ENCODE measurements at places on chromosomes 4 and X.
A peak's percentile ranks its signal among the peaks of the same experiment; 100 is the strongest.

- DNase-seq = no peak
Observed at GRCh38 chr4:81165861-81166430, 49.1 kb downstream of the PRKG2 start.

GRCh38 chr4:170003071-170004070 lies 22.8 kb downstream of the MFAP3L start:
- DNase-seq = no peak

- DNase-seq = no peak
Observed at GRCh38 chr4:163380703-163381102, 37.0 kb downstream of the NPY5R start.

GRCh38 chr4:54843106-54843505 lies 185.3 kb downstream of the KIT start:
- no peak for DNase-seq

GRCh38 chr4:76305033-76305687 lies 1.4 kb upstream of the STBD1 start:
- DNase-seq = no peak

GRCh38 chr4:1318488-1319213 lies 28.4 kb upstream of the UVSSA start:
- DNase-seq = no peak

DNA sequence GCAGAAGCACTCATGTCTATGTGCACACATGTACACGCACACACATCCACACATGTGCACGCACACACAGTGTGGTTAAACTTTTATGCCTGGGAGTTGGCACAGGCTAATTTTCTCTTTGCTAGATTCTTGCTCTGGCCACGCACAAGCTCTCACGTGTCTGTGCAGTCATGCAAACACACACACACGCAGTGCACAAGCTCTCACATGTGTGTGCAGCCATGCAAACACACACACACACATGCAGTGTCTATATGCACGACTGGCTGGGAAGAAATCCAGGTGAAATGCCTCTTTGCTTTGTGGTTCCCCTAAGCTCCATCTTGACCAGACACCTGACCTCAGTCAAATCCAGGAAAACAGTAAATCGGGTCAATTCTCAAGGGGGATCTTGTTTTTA lies 138.0 kb downstream of the SHOX start:
- DNase-seq = no peak

- DNase-seq = no peak
Observed at GRCh38 chrX:4450177-4450576, 736.7 kb upstream of the PRKX start.

GRCh38 chr4:121913667-121914066 lies 38.2 kb downstream of the TRPC3 start:
- DNase-seq = no peak

DNA sequence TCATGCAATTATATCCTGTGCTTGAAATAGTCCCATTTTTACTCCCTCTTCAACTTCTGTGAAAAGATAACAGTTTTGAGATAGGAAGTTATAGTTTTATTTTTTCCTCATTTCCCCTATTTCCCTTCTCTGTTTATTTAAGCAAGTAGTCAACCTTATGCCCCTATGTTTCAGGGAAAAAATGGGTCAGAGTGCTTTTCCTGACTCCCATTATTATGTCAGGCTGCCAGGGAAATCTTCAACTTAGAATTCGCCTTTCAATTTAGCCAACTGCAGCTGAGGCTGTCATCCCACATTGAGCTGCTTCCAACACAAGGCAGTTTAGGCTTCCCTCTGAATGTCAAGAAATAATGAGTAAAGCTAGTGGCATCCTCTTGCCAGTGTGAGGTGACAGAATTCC lies 42.3 kb downstream of the NXT2 start:
- no peak for DNase-seq

GRCh38 chrX:48901069-48901468 lies 3.3 kb downstream of the PQBP1 start:
- DNase-seq = no peak

DNA sequence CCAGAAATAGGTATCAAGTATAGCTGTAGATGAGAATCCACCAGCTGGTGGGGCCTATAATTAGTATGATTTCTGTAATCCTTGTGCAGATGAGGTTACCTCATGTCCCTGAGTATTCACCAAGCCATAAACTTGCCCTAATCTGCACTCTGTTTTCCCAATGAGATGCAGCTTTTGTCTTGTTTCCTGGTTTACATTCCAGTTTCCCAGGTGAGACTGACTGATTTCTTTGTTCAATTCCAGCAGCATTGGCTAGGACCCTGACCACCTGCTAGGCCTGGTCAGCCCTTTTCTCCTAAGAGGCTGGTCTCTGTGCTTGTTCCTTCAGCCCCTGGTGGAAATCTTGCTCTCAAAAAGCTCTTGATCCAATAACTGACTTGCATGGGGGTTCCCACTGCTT lies 44.6 kb downstream of the GABRB1 start:
- peak; percentile 46 for DNase-seq

- DNase-seq = peak; percentile 65
Observed at GRCh38 chr4:165198329-165198728, 9.0 kb upstream of the KLHL2 start.
